Cortex of kidney (tissue), 1 donor: ENCODE measurements at places on chromosomes 3 and 15.

DNA sequence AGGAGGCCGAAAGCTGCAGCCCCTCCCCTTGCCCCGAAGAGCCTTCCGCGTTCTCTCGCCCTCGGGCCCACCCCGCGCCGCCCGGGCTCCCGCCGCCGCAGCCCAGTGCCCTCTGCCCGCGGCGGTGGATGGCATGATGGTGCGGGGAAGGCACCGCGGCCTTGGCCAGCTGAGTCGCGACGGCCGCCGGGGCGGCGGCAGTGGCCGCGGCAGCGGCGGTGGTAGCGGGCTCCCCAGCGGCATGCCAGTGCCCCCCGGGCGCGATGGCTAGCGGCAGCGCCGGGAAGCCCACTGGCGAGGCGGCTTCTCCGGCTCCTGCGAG, 1.2 kb downstream of the TLNRD1 start:
- DNase-seq: no peak

DNA sequence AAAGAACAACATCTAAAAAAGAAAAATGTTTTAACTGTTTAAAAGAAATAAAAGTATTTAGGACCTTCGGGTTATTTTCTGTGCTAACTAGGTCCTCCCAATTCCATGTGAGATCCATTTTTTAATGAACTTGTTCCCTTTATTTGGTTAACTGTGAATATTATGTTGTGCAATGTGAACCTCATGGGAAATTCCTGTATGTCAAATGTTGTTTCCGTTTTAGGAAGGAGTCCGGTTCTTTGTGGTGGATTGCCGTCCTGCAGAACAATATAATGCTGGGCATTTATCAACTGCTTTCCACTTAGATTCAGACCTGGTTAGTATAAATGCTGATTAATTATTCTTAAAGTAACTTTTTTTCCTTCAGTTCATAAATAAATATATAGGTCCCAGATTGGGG, 35.5 kb upstream of the NIT2 start:
- no peak for DNase-seq

DNA sequence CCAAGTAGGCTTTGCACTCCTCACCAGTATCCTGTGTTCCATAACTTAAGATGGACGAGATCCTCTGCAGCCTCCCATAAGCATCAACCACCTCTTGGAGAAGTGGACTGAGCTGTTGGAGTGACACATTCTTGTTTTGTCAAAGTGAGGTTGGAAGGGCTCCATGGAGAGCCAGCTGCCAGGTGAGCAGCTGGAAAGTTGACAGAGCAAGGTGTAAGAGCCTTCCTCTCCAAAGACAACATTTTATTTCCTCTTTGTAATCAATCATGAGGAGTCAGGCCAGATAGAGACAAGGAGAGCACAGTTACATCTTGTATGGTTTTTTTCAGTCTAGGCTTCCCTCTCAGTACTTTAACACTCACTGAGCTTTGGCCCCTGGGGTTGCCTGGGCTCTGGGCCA, 5.1 kb downstream of the ABI3BP start:
- no peak for DNase-seq

- no peak for DNase-seq
Measured at GRCh38 chr3:13318626-13319470, 101.3 kb downstream of the NUP210 start.

DNA sequence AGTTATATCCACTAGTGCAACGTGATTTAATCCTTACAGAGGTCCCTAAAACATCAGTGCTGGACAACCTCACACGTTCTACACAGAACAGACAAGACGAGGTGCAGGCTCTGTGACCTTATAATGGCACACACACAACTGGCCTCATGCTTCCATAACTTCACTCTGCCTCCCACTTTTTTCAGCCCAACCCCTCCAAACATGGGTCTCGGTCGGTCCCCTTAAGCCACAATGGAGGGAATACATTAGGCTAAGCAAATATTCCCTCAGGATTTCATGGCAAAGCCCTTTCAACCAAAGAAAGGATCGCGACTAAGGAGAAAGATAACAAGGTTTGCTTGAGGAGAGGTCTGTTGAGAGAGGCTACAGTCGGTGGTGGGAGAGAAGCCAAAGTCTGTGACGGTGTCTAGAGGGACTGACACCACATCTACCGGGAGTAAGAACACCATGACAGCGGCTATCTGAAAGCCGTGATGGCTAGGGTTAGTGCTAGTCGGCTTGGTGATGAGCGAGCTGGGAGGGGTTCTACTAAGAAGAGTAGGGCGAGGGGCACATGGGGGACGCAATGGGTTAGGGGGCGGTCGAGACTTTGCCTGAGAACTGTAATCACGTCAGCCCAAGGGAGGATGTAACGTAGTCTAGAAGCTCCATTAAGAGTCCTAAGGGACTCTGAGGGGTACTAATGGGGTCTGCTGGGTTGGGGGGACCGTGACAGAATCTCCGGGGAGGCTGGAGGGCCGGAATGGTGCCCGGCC, 1.0 kb downstream of the MYO9A start:
- no peak for DNase-seq

- DNase-seq: no peak
Measured at GRCh38 chr15:63360170-63360569, 21.5 kb downstream of the CA12 start.

DNA sequence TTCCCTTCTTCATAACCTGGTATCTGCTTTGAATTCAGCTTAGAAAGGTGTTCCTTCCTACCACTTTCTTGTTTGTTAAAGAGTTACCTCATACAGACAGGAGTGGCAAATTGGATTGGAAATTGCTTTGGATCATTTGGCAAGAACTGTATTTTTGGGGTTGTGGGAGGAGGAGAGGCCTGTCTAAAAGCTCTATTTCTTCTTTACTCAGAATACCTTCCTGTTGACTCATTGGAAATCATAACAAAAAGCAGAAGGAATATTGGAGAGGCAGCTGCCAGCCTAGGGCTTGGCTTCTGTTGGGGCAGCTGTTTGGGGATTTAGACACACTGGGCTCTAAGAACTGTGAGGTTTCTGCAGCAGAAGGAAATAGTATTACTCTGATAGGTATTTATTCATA, 14.2 kb downstream of the IQGAP1 start:
- no peak for DNase-seq

GRCh38 chr3:163684651-163685050, 1393.6 kb downstream of the SI start:
- no peak for DNase-seq

GRCh38 chr3:124765197-124765840, 35.1 kb downstream of the UMPS start:
- DNase-seq: no peak

GRCh38 chr15:101499863-101500713, 10.6 kb upstream of the PCSK6 start:
- DNase-seq: no peak

DNA sequence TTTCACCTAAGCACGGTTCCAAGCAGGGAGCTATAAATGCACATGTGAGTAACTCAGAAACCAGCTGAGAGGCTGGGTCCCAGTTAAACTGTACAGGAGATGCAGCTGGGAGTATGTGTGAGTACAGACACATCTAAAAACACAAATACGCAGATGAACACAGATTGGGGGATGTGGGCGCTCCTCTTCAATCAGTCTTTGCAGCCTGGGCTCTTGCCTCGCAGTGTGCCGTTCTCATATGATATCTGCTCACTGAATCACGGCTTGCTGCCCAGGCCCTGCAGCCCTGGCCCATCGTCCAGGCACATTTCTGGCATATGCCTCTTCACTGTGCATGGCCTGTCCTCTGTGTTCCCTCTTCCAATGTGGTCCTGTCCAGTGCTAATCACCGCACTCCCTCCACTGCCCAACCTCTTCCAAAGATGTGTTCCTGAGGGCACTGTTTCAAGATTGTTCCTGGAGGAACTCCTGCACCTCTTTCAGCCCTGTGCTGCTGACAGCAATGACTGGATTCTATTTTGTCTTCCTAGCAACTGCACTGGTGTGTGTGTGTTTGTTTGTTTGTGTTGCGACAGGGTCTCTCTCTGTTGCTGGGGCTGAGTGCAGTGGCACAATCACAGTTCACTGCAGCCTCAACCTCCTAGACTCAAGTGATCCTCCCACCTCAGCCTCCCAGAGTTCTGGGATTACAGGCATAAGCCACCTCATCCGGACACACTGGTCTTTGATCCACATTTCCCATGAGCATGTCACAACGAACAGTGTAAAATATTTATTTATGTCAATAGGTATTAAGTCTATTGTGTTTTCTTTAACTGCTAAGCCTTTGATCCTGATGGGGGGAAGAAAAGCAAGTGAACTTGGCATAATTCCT, 17.0 kb downstream of the CA12 start:
- no peak for DNase-seq

DNA sequence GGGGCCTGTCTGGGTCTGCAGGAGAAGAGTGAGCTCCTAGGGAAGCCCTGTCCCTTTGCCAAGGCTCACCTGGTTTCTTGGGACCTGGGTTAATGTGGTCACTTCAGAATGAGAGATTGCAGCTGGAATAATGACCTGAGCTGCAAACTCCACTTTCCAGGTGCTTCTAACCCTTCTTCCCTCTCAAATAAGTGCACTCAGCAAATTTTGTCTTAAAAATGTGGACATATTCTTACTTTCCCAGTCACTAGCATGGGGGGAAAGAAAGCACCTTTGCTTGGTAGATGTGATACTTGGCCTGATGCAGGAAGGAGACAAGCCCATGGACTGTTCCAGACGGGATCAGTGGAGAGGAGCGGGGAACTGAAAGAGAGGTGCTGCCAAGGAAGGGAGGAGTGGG, 38.9 kb upstream of the CDCP1 start:
- DNase-seq: no peak

DNA sequence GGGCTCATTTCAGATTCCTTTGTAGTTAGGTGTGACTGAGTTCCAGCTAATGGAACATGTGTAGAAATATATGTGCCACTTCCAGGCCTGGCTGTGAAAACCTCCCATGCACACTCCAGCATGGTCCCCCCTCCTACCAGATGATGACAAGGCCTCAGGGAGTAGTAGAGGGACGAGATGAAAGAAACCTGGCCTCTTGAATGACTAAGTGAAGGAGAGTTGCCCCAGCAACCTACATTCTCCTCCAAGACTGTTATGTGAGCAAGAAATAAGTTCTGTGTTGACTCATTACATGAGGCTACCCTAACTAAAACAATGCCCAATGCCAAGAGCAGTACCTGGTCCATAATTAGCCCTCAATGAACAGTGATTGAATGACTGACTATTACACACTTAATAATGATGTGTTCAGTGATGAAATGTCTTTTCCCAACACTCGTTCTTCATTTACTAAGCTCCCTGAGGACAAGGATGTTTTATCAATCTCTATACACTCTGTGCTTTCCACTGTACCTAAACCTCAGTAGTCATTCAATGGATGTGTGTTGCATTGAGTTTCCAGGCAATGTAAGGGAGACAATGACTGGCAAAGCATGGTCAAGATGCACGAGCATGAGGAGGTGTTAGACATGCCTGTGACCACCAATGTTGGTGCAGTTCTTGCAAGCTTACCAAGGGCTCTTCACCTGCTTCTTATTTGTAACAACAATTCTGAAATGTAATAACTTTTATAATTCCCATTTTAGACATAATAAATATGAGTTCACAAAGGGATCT, 62.0 kb upstream of the BCL6 start:
- DNase-seq: no peak

DNA sequence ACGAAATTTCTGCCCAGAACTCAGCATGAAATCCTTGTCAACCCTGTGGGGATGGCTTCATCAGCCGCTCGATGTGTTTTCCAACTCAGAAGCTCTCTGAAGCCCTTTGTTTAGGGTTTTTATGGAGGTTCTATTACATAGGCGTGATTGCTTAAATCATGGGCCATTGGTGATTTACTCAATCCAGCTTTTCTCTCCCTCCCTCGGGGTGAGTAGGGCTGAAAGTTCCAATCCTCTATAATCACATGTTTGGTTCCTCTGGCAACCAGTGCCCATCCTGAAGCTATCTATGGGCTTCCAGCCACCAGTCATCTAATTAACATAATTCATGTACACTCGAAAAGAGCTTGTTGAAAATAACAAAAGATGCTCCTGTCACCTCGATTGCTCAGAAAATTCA, 51.6 kb downstream of the GATM start:
- no peak for DNase-seq

- no peak for DNase-seq
Measured at GRCh38 chr3:49617390-49618013, 56.6 kb upstream of the APEH start.

GRCh38 chr3:177807150-177807875, 610.0 kb upstream of the TBL1XR1 start:
- no peak for DNase-seq

DNA sequence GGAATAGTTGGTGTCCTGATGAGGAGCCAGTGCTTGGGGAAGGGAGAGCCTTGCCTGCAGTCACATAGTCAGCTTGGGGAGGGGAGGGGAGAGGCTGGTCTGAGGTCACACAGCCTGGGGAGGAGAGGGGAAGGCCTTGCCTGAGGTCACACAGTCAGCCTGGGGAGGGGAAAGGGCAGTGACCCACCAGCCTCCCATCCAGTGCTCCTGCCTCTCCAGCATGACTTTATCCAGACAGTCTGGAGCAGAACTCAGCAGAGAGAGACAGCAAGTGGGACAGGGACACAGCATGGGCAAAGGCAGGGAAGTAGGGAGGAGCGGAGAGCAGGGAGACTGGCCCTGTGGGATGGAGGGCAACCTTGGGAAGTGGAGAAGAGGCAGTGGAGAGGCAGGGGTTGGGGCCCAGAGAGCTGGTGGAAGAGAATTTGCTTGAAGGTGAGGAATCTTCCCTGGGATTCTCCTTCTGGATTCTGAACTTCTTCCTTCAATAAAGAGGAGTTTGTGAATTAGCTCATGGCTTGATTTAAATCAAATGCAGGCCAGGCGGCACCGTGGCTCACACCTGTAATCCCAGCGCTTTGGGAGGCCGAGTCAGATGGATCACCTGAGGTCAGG, 64.5 kb downstream of the CORO2B start:
- no peak for DNase-seq

DNA sequence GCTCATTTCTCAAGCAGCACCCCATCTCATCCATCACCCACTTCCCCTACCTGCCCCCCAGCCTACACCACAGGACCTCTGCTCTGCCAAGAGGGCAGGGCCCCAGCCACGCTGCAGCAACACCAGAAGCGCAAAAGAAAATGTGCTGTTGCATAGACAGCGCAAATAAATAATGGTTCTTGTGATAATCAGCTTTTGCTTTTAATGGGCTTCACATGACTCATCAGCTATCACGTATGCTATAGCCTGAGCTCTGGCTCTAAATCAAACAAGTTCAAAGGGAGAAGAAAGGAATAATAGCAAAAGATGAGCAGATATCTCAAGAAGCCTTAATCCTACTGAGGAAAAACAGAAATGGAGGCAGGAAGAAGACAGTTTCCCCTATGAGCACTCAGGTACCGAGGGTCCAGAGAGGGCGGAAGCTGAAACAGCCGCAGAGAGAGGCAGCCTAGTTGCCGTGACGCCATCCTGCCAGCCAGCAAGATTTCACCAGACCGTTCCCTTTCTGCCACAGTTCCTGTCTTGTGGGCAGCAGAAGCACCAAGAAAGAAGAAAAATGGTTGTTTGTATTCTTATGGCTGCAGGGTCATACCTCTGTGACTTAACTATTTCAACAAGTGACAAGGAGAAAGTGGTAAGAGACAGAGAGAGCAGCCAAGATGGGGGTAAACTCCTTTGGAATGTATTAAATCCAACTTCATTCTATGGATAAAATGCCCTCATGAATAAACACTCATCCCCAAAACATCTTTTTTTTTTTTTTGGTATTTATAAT, 22.0 kb downstream of the RAB27A start:
- no peak for DNase-seq

- no peak for DNase-seq
Measured at GRCh38 chr15:89429986-89430385, 66.4 kb downstream of the RHCG start.

GRCh38 chr3:5445676-5446201, 258.2 kb downstream of the EDEM1 start:
- no peak for DNase-seq
